ENCODE measurements at places on chromosomes 6 and 20.
A peak's percentile ranks its signal among the peaks of the same experiment; 100 is the strongest.

GRCh38 chr6:29230666-29231065, 60.0 kb downstream of the OR2J2 start:
- no peak for DNase-seq

DNA sequence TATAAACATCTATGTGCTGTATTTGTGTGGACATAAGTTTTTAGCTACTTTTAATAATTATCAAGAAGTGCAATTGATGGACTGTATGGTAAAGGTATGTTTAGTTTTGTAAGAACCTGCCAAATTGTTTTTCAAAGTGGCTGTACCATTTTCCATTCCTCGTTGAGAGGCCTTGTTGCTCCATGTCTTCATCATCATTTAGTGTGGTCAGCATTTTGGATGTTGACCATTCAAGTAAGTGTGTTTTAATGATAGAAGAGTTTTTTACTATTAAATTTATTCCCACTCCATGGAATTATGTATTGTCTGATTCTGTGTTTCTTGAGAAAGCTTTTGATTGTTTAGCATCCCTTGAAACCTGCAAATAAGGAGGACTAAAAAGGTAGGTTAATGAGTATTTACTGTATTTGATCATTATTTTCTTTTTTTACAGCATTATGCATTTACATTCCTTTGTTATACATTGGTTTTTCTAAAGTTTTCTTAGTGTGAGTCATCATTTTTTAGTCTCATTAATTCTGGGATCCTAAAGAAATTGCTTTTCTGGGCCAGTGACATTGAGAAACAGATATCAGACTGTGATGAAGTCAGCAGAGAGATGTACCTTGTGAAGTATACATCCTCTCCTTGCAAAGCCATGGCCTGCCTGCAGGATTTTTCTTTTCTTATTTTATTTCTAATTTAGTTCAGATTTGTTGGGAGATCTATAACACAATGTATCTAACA, 312.8 kb upstream of the PTCHD4 start:
- DNase-seq: no peak

DNA sequence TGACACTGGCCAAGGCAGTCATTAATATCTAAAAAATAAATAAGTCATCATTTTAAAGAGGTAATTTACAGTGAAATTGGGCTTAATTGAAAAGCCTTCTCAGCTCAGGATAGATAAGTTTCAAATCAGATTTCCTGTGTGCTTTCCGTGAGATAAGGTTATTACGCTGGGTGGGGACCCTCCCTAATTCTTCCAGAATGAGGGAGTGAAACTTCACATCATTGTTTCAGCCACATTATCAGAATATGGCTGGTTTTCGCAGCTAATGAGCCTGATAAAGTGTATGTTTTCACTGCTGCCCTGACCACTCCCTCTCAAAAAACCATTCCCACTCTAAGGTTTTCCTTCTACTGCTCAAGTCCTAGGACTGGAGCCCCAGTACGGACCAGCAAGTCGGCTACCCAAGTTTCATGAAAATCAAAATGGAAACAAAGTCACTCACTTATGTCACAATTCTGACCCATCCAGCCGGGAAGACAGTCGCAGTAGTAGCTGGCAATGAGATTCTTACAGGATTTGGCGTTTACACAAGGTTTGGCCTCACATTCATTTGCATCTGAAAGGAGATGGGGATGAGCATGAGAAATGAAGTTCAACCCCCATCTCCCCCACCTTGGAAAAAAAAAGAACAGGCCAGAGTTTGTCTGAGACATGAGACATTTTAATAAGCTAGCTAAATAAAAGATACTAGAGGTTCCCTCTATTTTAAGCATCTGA, 24.6 kb downstream of the JAG1 start:
- no peak for DNase-seq

DNA sequence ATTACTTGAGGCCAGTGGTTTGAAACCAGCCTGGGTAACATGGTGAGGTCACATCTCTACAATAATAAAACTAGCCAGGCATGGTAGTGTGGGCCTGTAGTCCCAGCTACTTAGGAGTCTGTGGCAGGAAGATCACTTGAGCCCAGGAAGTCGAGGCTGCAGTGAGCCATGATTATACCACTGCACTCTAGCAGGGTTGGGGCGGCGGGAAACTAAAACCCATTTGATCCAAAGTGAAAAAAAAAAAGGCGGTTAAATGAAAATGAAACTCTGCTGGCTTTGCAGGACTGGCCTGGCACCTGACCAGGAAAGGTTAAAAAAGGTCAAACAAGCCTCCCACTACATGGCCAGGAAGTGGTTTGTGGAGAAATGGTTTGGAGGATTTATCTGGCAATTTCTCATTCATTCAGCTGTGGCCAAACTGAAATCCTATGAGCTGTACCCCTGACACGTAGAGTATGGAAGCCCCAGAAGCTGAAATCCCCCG, 36.6 kb downstream of the MTRES1 start:
- DNase-seq: no peak

DNA sequence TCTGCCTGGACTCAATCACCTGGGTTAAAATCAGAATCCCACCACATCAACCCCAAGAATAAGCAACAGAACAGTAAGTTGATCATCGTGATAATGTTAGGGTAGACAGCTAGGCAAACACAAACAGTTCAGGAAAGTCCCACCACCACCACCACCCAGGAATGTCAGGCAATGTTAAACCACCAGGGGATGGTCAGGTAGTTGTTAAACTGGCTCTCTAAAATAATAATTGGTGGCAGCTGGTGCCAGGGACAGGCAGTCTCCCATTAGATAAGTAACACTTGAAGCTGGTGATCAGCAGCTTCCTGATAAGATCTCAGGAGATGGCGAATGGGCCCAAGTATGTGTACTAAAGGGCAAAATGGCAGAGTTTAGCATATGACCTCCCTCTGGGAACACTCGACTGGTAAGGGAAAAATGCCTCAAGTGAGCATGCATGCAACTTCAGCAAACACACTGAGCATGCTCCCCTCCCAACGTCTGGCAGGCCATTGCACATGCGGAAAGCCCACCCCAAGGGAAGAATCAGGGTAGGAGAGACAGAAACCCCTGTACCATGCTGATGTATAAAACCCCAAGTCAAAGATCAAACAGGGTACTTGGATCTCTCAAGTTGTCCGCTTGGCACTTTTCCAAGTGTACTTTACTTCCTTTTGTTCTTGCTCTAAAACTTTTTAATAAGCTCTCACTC, 66.6 kb downstream of the IPCEF1 start:
- DNase-seq: no peak

- no peak for DNase-seq
Measured at GRCh38 chr20:41234546-41234945, 83.0 kb downstream of the ZHX3 start.

DNA sequence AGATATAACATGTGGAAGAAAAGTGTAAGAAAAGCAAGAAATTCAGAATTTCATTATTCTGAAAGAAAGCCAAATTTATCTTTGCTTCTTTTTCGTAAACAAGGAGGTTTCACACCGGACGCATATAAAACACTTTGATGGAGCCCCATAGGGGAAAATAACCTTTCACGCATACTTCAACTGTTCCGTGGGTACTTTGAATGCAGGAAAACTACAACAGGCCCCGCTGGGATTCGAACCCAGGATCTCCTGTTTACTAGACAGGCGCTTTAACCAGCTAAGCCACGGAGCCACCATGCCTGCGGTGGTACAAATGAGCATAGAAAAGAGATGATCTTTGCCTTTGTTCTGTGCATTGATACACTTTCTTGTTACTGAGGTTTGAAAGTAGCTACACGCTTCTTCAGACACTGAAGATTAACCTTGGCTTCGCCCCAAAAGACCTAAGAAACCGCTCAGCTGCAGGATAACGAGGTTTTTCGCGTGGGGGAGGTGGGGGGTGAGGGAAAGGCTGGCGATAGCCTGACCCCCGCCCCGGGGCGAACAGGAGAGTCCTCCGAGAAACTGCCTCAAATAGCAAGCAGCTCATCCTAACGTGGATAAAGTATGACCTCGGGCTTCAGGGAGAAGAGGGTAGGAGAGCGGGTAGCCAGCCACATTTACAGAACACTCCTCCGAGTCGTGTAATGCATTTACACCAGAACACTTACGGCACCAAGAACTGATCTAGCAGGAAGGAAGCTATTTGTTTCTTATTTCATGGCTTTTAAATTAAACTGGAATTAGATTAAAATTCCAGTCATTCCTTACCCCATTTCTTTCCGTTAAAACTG, 5.3 kb upstream of the HMGN4 start:
- DNase-seq: peak; percentile 98

DNA sequence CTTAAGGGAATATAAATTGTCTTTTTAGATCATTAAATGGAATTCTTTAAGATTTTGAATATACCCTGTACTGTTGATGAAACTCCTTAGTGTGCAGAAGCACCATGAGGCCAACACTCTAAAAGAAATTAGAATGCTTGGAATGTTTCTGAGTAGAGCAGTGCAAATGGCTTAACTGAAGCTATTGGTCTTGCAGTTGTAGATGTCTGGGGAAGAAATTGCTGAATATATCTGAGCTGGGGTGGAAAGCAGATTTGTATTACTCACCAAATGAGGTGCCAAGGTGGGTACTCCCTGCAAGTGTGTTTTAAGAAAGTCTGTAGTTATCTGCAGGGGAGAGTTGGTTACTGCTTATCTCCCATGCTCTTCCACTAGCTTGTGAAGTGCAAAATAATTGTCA, 119.0 kb downstream of the ADGRG6 start:
- DNase-seq: no peak

GRCh38 chr6:69392745-69393144, 404.1 kb downstream of the LMBRD1 start:
- no peak for DNase-seq

DNA sequence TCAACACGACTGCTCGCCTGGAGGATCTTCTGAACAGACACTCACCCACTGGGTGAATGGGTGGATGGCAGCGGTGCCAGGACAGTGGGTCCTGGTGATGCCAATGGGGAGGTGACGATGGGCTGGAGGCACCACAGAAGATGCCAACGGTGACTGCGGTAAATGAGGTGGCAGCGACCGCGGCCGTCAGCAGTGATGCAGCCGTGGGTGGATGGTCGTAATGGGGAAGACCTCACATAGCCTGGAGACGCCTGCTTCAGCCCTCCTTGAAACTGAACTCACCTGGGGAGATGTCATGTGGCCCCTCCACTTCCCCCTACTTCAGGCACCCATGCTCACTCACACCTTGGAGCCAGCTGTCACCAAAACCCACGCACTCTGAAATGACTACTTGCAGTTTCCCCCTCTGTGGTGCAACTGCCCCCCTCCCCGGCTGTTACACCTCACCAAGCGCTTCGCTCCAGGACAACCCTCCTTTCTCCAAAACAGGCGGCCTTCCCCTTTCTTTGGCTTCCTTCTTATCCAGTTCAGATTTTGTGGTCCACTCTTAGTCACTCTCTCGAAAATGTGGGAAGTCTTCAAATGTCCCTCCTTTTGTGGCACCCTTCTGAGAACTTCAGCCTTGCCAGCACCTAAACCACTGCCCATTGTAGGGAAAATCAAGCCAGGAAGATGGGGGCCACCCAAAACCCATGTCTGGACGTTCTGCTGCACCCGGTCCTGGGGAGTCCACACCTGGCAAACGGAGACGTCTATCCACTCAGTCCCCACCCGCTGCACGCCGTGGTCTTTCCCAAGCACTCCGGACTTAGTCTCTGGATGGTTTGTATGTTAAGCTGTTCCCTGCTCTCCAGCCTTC, 10.4 kb upstream of the ABHD16B start:
- no peak for DNase-seq

- no peak for DNase-seq
Measured at GRCh38 chr6:121498481-121499276, 63.2 kb downstream of the GJA1 start.

DNA sequence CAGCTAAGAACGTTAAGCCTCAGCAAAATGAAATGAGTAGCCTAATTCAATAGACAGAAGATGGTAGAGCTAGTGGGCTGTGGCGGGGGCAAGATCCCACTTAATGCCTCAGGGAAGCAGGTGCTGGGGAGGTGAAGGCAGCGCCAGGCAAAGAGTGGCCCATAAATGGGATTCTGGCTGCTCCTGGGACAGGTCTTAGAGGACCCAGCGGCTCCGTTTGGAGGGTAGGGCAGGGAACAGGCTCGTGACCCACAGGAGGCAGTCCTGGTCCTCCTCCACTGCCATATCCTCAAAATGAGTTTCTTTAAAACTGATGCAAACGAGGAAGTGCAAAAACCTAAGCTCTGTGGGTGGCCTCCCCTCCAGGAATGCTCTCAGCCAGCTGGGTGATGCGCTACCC, 32.7 kb downstream of the SAYSD1 start:
- DNase-seq: no peak

DNA sequence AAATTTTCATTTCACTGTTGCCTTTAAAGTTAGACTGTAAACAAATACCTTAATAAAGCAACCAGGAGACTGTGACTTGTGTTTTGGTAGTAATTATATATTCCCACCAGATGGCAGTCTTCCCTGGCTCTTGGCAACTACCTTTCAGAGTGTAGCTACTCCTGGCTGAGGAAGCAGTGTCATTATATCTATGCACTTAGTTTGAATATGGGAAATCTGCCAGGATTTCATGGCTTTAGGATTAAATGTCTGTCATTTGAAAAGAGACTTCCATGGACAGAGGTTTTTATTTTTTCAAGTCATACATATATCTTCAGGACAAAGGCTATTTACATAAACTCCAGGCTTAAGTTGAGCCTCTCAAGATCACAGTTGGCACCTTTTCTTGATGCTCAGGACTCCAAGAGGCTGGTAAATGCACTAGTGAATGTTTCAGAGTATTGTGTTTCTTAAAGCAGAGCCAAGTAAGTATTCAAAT, 160.1 kb downstream of the C6orf58 start:
- DNase-seq: no peak

- DNase-seq: no peak
Measured at GRCh38 chr6:339480-339879, 47.2 kb downstream of the DUSP22 start.

- no peak for DNase-seq
Measured at GRCh38 chr20:45368221-45368980, 5.4 kb downstream of the SYS1 start.

DNA sequence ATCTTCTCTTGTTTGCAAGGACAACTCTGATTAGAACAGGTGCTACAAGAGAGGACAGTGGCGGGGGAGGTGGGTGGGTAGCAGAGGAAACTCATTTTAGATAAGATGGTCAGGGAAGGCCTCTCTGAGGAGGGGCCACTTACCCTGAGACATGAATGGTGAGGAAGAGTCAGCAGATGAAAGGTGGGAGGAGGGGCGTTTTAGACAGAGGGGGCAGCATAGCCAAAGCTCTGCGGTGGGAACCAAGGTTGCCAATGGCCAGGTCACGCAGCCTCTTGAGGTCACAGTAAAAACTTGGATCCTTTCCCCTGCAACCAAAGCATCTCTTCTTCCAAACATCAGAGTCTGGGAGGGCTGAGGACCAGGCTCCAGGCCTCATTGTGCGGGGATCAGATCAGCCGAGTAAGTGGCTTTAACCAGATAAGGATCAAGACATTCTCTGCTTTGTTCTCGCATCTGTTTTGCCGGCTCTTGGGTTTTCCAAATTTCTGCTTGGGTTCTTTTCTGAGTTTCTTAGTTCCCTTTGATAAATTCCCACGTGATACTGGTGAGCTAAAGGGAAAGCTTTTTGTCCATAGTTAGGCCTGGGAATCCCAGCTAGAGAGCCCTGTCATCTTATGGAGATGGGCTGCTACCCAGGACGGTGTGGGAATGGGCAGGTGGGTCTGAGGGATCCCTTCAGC, 5.5 kb upstream of the CD40 start:
- DNase-seq: no peak
